ENCODE measurements at places on chromosomes 7 and 10.

GRCh38 chr10:124640538-124641231 lies 103.5 kb downstream of the FAM53B start:
- DNase-seq = no peak

GRCh38 chr10:130485958-130486895 lies 350.0 kb downstream of the GLRX3 start:
- no peak for DNase-seq

DNA sequence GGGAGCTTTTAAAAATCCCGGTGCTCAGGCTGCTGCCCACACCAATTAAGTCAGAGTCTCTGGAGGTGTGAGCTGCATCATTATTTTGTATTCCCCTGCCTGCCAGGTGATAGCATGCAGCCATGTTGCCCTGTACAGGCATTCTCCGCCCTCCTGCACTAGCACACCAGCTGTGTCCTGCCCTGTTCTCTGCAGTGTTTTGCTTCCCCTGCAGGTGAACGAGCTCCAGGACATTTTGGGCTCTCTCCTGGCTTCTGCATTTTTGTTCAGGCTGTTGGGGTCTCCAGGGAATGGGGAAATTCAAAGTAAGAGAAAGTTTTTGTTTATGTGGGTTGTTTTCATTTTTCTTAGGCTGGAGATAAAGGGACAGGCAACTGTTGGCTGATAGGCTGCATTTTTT lies 271.0 kb upstream of the COBL start:
- no peak for DNase-seq

DNA sequence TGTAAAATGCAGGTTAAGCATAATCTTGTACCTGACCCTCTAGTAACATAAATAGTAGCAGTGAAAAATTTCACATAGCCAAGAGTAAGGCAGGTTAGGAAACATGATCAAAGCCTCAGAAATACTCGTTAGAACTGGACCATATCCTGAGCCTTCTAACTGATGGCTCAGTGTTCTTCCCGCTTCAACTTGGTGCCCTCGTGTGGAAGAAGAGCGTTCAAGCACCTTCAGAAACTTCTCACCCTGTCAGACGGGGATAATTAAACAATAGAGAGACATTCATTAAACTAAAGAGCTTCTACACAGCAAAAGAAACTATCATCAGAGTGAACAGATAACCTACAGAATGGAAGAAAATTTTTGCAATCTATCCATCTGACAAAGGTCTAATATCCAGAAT lies 124.5 kb downstream of the MYOF start:
- DNase-seq = no peak

DNA sequence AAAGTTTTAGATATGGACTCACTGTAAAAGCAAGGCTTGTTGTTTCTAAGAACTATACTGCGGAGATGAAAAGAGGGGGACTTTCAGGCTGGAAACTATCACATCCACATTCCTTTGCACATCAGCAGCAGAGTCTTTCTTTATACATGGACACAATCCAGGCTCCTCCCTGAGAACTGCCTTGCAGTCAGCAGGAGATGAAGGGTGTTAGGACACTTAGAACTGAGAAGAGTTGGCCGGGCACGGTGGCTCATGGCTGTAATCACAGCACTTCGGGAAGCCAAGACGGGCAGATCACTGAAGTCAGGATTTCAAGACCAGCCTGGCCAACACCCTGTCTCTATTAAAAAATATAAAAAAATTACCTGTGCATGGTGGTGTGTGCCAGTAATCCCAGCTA lies 9.7 kb upstream of the GARS1 start:
- no peak for DNase-seq

- no peak for DNase-seq
These were observed 197.0 kb upstream of the AGK start for GRCh38 chr7:141354251-141354650.

DNA sequence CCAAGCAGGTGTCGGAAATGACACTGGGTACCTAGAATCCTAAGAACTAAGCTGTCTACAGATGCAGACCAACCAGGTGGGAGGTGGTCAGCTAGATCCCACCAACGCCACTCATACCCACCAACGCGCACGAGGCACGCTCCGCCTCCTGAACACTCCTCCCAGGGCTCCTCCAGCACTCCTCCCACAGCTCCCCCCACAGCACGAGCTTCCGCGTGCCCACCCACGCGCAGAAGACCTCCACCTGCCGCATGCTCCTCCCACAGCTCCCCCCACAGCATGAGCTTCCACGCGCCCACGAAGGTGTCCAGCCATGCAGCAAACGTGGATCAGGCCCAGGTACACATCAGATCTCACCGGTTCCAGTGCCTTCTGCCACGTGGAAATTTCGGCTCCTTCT lies 196.0 kb downstream of the MAD1L1 start:
- DNase-seq = no peak

- DNase-seq = no peak
These were observed 33.1 kb downstream of the NACAD start for GRCh38 chr7:45055594-45056219.

Measured in stimulated activated CD4-positive, alpha-beta T cell treated with anti-CD3 and anti-CD28 coated beads, Interleukin-1b, Interleukin-23, amount 100 ng/mL, for 24 hours (primary cell).